Activated T-cell treated with anti-CD3 and anti-CD28 coated beads, Interleukin-2, amount 50 U/mL, for 1 hour (primary cell): ENCODE measurements at places on chromosomes 3 and 15.

- DNase-seq, result no peak
Measured at GRCh38 chr15:70172124-70172523, 74.4 kb upstream of the TLE3 start.

DNA sequence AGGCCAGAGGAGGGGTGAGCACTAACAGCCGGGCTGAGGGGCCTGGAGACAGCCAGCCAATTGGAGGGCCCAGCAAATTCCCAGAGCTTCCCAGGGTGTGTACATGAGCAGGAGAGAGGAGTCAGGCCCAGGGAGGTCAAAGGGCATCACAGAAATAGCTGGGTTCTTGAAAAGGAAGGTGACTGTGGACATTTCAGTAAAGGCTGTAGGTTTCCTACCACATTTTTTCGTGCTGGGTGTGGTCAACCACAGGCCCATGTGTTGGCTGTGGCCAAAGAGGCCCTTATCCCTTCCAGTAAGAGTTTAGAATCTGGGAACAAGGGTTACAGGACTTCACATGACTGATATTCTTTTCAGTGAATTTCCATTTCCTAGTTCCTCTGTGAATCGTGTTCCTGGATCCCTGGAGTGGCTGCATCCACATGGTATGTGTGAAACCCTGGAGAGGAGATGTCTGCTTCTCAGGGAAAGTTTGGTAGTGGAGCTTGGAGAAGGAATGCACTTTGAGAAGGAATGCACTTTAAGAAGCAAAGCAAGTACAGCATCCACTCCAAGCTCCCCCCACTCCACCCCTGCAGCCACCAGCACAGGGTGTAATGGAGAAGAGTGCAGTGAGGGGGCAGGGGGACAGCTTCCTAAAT is 73.2 kb upstream of the HEG1 start:
- no peak for DNase-seq

- DNase-seq, result no peak
Measured at GRCh38 chr3:190863119-190863465, 598 bp upstream of the GMNC start.

DNA sequence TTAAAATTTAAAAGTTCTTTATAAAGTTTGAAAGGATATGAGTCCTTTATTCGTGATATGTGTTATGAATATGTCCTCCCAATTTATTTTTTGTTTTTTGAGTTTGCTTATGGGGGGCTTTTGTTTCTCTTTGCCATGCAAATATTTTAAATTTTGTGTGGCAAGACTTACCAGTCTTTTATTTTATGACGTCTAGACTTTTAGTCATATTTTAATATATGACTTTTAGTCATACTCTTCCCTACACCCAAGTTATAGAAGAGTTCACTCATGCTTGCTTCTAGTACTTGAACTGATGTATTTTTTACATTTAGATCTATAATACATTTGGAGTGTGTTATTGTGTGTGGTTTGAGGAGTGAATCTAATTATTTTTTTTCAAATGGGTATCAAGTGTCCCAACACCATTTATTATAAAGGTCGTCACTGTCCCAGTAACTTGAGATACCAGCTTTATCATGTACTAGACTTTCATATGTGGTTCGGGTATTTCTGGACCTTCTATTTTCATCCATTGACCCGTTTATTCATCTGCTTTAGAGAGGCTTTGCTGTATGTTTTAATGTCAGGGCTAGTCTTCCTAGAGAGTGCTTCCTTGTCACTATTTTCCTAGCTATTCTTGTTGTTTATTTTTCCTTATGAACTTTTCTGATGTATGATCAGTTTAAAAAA is 755 bp downstream of the PARP15 start:
- DNase-seq, result no peak

DNA sequence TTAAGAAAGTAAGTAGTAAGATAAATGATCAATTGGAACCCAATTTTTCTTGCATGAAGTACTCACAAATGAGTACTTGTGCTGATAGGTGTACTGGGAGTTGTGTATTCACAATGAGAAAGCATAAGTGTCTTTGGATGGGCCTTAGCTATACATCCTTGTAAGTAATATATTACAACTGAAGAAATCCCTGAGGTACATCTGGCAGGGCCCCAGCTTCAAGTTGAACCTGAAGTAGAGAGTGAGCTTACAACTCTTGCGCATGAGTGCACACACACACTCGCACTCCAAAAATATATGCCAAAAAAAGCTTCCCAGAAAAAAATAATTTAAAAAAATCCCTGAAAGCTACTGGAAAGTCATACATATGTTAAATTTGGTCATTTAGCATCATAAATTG is 222.5 kb downstream of the ROBO2 start:
- DNase-seq, result no peak

GRCh38 chr3:13879946-13880810 is at the start of gene WNT7A:
Gene WNT7A (minus strand): TSS chr3:13880071. CDS start chr3:13879816, 255 bp downstream.
- DNase-seq, result peak; percentile 76

GRCh38 chr3:5389057-5389456 is 201.6 kb downstream of the EDEM1 start:
- DNase-seq, result no peak

DNA sequence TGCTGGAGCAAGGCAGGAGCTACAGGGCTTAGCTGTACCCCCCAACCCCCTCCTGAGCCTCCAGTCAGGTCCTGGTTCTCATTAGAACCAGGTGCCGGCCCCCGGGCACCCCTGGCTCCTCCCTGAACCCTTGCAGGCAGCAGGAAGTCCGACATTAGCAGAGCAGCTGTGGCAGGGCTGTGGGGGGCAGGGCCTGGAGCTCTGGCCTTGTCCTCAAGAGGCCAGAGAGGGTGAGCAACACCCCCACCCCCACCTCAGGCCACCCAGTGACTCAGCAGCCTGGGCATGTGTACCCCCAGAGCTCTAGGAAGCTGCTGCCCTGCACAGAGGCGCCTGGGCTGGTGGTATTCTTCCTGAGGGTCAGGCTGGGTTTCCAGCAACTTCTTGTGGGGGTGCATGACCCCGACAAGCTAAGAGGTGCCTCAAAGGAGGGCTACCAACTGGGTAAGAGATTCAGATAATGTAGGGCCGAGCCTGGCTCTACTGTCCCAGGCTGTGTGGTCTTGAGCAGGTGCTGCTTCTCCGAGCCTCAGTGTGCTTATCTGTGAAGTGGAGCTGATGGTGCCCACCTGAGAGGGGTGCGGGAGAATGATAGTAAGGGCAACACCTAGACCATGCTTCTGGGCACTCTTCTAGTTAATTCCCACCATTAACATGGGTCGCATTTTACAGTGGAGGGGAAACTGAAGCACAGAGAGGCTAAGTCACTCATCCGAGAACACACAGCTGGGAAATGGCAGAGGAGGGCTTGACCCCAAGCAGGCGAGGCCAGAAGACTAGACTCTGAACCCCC is 16.0 kb downstream of the H1-8 start:
- DNase-seq, result no peak
